ENCODE measurements at places on chromosomes 7 and 10.
A peak's percentile ranks its signal among the peaks of the same experiment; 100 is the strongest.

GRCh38 chr7:46028246-46028645 is 107.2 kb upstream of the IGFBP3 start:
- no peak for DNase-seq

DNA sequence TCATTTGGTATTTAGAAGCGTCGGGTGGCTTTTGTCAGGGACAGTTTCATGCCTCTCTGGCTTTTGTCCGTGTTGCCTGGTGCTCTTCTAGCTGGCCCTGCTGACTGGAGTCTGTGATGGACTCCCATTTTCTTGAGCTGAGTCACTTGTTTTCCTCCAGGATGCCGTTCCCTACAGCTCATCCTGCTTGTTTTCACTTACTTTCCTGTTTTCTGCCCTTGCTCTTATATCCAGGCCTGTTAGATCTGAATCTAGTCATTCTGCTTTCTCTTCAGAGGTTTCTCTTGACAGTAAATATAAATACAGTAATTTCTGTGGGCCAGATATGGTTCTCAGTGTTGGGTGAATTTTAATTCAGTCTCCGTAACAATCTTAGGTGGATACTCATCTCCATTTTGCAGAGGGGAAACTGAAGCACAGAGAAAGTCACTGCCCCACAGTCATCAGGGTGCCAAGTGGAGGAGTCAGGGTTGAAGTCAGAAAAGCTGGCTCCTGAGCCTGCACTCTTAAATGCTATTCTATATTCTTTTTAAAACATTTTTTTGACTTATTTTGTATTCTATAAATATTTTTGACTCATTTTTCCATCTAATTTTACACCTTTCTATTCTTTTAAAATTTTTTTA is 85.4 kb downstream of the CCNY start:
- DNase-seq, result peak; percentile 74

- no peak for DNase-seq
Measured at GRCh38 chr7:114662002-114662677, 247.5 kb downstream of the FOXP2 start.

DNA sequence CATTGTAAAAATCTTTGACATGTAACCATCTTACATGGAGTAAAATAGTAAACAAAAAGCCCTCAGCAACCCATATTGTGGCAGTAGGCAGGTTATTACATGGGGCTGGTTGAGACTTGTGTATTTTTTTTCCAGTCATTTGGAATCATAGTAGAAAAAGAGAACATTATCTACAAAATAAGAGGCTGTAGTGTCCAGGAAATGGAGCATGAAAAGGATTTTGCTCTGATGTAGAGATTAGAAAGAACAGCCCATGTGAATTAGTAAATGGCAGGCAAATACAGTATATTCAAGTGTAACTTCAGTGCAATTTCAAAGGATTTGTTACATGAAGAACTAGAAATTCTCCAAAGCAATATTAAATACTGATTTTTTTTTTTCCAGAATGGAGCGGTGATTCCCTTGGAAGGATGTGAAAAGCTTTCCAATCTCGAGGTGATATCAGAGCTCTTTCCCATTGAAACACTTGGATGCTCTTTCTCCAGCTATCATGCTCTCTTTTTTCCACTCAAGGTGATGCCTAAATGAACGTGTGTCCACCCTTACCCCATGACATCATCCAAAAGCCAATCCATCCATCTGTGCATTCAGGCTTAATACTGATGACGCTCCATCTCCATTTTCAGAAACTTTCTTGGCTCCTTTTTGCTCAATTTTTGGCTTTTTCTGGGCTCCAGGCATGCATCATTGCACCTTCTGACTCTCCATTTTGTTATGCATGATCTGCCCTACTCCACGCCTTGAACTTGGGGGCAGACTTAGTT is 1034.7 kb downstream of the TYW1 start:
- no peak for DNase-seq

GRCh38 chr10:95169522-95169921 is 24.5 kb upstream of the ACSM6 start:
- DNase-seq, result no peak

GRCh38 chr10:126251778-126252407 is 136.4 kb downstream of the ADAM12 start:
- DNase-seq, result no peak

- no peak for DNase-seq
Measured at GRCh38 chr7:141257597-141257996, 183.7 kb downstream of the TMEM178B start.

DNA sequence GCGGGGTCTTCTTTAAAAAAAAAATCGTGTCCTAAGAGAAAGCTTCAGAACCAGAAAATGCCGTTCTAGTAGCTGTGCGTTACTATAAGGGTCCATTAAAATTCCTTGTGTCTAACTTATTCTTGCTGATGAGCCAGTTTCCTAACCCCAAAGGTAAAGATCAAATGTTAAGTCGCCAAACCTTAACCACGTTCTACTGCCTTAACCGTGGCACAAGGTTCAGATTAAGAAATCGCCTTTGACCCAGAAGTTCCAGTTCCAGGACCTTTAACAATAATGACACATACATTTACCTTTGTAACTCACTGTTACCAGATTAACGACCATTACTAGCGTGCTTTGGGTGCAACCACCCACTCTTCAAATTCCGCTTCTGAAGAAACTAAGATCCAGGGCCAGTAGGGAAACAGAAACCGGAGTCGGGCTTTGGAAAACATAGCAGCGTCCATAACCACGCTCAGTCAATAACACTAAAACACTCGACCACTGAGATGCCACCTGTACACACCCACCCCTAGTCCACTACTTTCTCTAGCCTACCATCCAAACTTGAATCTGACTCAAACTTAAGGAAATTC is 620 bp downstream of the BET1 start:
- peak; percentile 38 for DNase-seq

All from urothelium cell line (cell line).